Pancreas (tissue), 10 donors: ENCODE measurements at places on chromosomes 13 and 19. TPM values are rescaled to one million over a fixed set of nuclear protein-coding genes. Genes with fewer than 3 reads are reported as not detected.

Gene KIR3DL2
- polyA plus RNA-seq: not detected

Gene SMAD9
- 1.3 TPM for polyA plus RNA-seq

Gene PLIN5
- 533 TPM for polyA plus RNA-seq

Gene ZNF175
- 2.0 TPM for polyA plus RNA-seq

Gene HCST
- 2.3 TPM for polyA plus RNA-seq

Gene SHISA7
- polyA plus RNA-seq: 0.33 TPM

Gene CEACAM8
- not detected for polyA plus RNA-seq

Gene PRRG2
- 11.6 TPM for polyA plus RNA-seq

Gene ZNF221
- polyA plus RNA-seq: 0.65 TPM

Gene DMPK
- polyA plus RNA-seq: 147 TPM

Gene NEK3
- polyA plus RNA-seq: 33.4 TPM

Gene PRSS57
- polyA plus RNA-seq: not detected

Gene ZNF331
- 14.3 TPM for polyA plus RNA-seq

Gene CACNG8
- polyA plus RNA-seq: 0.04 TPM

DNA sequence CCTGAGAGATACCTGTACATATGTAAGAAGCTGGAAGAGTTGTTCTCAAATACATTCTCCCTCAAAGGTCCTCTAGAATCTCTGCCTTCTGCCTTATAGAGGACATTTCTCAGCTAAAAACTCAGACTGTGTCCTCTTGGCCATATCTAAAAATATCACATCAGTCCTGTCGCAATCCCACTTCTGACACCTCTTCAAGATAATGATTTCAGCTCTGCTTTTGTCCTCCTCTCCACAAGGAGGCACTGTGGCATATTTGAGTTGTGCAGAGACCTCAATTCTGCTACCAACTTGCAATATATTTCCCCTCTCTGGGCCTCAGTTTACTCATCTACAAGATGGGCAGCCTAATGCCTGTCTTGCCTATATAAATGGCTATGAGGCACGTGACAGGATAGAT is 16.6 kb downstream of the ADAMTS10 start:
- no peak for DNase-seq

GRCh38 chr13:72820156-72820897 is 38.4 kb downstream of the PIBF1 start:
- no peak for DNase-seq

DNA sequence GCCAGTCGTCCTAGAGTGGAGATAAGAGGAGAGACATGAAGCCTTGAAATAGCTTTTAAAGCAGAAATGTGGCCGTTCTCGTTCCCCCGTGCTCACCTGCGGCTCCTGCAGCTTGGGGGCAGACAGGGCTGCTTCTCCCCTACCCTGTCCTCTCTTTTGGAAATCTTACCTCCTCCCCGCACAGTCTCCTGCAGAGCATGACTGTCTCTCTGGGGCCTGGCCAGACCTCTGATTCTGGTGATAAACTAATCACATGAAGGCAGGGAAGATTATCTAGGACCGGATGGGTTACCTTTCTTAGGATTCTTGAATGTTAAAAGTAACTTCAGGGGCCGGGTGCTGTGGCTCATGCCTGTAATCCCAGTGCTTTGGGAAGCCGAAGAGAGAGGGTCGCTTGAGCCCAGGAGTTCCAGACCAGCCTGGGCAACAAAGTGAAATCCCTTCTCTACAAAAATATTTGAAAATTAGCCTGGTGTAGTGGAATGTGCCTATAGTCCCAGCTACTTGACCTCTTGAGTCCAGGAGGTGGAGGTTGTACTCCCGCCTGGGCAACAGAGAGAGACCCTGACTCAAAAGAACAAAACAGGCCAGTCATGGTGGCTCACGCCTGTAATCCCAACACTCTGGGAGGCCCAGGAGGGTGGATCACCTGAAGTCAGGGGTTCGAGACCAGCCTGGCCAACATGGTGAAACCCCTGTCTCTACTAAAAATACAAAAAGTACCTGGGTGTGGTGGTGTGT is 8.1 kb downstream of the CEBPA start:
- no peak for DNase-seq

- no peak for DNase-seq
These were observed 771.4 kb downstream of the DIAPH3 start for GRCh38 chr13:59392328-59392727.

- DNase-seq: no peak
These were observed 2.0 kb downstream of the ZSCAN1 start for GRCh38 chr19:58035863-58036262.

- no peak for DNase-seq
These were observed 1131.3 kb upstream of the ATXN8OS start for GRCh38 chr13:68976287-68976686.

- no peak for DNase-seq
These were observed 384.5 kb upstream of the GPC6 start for GRCh38 chr13:92842145-92842544.

DNA sequence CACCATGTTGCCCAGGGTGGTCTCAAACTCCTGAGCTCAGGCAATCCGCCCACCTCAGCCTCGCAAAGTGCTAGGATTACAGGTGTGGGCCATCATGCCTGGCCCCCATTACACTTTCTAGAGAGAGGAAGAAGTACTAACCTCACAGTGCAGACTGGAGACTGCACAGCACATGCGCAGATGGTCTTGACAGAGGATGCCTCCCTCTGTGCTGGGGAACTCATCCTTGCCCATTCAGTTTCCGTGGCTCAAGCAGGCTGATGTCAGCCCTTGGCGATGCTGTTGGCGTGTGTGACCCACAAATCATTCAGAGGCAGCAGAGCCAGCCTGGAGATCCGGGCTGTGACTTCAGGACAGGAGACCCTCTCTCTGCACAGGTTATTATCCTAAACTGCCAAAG is 14.6 kb upstream of the FFAR2 start:
- no peak for DNase-seq

DNA sequence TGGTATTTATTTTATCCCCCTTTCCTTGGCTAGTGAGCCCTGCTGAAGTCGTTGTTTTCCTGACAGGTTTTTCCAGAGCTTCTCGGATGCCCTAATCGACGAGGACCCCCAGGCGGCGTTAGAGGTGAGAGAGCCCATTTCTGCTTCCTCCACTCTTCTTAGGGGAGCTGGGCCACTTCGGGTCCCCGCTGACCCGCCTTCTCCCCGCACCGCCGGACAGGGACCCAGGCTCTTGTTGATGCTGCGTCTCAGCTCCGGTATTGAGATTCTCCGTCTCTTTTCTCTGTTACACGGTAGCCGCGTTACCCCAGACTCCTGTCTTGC is 306 bp downstream of the SUGT1 start:
- DNase-seq: no peak

GRCh38 chr13:60080850-60081249 is 82.9 kb downstream of the DIAPH3 start:
- no peak for DNase-seq

- DNase-seq: no peak
These were observed 19.6 kb downstream of the MOB3A start for GRCh38 chr19:2076526-2076944.

- DNase-seq: no peak
These were observed 18.2 kb upstream of the COMP start for GRCh38 chr19:18809149-18809868.

DNA sequence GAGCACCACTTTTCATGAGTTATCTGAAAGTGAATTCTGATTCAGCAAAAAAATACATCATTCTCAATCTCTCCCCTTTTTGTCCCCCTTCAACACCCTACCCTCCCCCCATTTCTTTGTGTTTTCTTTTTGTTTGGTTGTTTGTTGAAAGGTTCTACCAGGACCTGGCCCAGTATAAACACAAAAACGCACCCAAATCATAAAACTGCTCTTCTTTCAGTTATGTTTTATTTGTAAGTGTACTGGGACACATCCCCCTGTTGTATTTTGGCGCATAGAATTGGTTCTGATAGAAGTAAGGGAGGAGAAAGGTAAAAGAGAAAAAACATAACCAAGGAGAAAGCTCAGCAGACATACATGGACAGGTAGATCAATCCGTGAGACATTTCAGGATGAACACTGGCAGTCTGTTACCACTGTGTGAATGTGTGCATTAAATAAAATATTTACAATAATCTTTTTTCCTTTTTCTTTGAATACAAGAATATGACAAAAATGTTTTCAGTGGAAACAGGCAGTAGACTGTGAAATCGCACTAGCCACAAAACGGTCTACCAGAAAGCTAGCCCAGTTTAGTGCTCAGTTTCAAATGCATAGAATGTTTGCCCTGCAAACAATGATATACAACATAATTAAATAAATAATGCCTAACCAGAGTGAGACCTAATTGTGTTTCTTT is 4.2 kb downstream of the POU4F1 start:
- no peak for DNase-seq

- DNase-seq: no peak
These were observed 789.0 kb downstream of the DIAPH3 start for GRCh38 chr13:59374691-59375090.

DNA sequence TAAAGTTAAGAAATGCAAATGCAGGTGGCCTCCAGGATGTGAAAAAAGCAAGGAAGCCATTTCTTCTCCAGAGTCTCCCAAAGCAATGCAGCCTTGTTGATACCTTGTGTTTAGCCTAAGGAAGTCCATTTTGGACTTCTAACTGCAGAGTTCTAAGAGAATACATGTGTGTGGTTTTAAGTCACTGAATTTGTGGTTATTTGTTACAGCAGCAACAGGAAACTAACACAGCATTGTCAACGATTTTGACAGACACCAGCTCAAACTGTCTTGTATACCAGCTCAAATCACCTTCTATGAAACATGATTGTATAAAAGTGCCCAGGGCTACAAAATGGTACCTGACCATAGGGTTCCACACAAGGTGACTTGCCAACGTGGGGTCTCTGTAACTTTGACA is 151.4 kb downstream of the NALCN start:
- DNase-seq: no peak

GRCh38 chr19:33467851-33468250 is 53.7 kb downstream of the PEPD start:
- DNase-seq: peak; percentile 34

GRCh38 chr19:48867123-48867745 is 1.2 kb downstream of the PLEKHA4 start:
- no peak for DNase-seq

DNA sequence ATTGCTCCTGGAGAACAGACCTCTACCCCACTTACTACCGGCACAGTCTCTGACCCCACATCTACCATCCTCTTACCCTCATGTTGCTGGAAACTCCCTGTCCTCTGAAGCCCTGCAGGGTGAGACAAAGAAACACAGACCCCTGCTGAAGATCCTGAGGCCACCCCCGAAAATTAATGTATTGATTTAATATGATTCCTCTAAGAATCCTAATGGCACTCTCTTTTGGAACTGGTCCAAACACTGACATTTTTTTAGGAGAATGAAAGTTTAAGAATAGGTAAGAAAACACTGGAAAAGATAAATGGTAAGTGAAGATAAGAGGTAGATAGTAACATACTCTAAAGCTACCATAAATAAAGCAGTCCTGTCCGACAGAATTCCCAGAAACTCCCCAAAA is 5.3 kb downstream of the DMKN start:
- DNase-seq: no peak

DNA sequence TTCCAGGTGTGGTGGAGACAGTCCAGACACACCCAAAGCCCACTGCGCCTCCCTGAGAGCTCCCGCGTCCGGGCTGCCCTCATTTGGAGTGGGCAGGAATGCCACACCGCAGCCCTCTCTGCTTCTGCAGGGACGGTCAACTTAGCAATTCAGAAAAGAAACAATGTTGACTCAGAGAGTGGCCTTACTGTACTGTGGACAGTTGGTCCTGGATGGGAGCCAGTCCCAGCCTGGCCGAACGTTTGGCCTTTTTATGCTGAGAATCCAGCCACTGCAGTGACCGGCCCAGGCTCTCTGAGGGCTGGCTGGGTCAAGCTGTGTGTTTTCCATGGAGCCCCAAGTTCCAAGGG is 7.2 kb downstream of the GAS6 start:
- DNase-seq: peak; percentile 21

GRCh38 chr19:43731846-43732245 is 16.0 kb downstream of the IRGC start:
- DNase-seq: no peak

GRCh38 chr13:44664308-44664707 is 88.2 kb upstream of the TSC22D1 start:
- no peak for DNase-seq

DNA sequence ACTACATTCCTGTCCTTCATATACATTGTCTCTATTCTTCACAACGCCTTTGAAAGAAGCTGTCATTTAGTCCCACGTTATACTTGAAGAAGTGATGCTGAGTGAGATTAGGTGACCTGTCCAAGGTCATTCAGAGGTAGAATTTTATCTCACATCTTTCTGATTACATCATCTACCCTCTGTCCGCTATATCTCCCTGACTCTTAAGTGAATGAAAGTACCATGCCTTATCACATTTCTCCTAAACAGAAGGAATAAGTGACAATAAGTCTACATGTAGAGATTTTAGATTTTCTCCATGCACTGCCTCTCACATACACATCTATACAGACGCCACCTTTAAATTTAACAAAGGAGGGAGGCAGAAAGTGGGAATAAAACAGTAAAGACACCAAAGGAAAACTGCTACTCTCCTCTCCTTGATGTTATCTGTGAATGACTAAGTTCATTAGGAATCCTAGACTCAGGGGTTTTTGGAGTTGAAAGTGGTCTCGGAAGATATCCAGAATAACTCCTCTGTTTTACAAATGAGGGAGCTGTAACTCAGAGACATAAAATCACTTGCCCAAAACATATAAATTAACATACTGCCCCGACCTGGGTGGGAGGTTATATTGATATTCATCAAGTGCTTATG is 4.9 kb upstream of the CLDN10 start:
- no peak for DNase-seq

DNA sequence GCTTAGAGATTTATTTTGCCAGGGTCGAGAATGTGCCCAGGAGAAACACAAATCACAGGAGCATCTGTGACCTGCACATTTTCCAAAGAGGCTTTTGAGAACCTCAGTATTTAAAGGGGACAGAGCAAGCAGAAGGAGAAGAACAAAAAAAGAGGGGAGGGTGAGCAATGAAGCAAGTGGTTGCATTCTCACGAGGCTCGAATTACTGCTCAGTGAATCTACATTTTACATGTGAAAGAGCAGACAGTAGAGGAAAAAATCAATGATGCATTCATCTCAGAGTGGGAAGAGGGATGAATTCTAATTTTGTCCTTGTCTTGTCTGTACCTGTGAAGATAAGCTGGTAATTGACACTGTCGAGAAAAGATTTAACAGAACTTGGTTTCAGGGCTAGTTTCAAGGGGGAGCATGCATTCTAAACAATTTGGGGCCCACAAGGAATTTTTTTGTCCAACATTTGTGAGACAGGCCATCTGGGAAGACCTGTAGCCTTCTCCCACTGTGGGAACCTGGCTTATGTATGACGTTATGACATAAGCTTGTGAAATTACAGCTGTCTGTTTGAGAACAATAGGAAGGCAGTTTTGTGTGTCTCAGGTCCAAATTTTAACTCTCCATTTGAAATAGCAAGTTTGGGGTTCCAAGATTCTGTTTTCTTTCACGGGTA is 855.1 kb downstream of the SLITRK5 start:
- no peak for DNase-seq

- no peak for DNase-seq
These were observed 47.6 kb downstream of the TEX29 start for GRCh38 chr13:111368091-111368490.

DNA sequence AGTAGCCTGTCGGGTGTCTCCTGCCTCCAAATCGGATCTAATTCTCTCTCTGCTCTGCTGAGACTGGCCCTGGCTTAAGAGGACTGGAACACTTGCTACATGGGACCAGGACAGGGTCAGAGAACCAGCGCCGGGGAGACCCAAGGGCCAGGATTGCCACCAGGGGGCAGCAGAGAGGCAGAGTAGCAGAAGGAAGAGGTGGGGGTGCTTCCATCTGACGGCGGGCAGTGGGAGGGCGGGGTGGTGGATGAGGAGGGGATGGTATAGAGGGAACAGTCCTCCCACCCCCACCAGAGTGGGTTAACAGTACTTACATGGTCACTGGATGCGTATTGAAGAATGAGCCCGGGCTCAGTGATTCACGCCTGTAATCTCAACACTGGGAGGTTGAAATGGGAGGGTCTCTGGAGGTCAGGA is 11.9 kb downstream of the SELENOW start:
- DNase-seq: peak; percentile 98
